NCI-H460 (cell line): ENCODE measurements at places on chromosomes 11 and 22.

DNA sequence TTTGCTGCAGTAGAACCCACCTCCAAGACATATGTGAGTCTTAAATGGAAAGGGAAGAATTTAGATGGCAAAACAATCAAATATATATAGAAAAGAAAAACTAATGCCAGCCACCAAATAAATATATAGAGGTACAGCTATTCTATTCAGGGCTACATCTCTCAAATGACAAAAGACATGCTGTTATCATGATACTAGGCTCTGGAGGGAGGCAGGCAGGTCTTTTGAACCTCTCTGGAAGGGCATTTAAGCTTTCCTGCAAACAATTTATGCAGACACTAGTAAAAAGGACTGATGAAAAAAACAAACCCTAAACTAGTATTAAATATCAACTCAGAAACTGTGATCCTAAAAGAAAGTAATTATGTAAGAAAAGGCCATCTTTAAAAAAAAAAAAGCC is 24.4 kb downstream of the UEVLD start:
- no peak for DNase-seq

- DNase-seq = no peak
Measured at GRCh38 chr11:19747634-19748033, 35.0 kb downstream of the NAV2 start.

GRCh38 chr11:86876716-86877234 is 76.4 kb downstream of the PRSS23 start:
- no peak for DNase-seq

DNA sequence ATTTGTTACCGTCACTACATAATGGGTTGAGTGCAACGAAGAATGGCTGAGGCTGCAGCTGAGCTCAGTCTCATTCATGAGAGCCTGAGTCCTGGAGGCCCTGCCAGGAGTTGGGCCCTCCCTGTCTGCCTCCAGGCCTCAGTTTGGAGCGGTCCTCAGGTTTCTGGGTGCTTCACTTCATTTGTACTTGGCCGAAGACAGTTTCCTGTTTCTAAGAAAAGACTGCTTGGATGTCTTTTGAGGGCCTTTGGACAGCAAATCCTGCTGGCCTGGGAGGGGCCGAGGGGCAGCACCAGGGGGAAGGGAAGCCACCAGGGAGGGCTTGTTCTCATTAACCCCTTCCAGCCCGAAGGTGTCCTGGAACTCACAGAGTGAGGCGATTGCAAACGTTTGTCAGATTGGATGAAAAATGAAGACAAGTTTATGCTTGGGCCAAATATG is 163.1 kb downstream of the ETS1 start:
- DNase-seq = no peak

DNA sequence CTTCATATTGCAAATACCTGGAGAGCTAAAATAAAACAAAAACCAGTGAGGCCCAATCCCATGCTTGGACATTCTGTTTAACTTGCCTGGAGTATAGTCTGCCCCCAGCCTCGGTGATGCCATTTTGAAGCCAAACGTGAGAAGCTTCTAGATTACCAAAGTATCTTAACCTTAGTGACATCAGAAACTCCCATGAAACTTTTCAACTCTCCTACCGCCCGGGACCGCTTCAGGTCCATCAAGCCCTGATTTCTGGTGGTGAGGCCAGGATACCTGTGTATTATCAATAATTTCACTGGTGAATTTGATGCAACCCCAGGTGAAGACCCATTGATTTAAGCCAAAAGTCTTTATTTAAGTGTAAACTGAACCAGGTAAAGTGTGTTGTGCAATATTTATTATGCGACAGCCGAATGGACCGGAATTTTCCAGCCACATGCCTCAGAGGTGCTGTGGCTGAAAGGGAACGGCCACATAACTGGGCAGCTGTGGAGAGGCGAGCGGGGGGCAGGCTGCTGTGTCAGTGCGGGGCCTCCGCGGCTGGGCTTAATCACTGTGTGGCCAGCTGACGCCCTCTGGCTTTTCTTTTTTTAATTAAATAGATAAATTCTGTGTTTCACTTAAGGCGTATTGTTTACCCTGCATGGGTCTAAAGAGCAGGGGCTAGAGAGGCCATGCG is 385.5 kb upstream of the B3GAT1 start:
- DNase-seq = no peak

GRCh38 chr11:102776454-102776853 is 4.0 kb downstream of the MMP10 start:
- peak; percentile 68 for DNase-seq
